ENCODE measurements at places on chromosomes 7 and 10. TPM values are rescaled to one million over a fixed set of nuclear protein-coding genes. Genes with fewer than 3 reads are reported as not detected.

Gene TMEM236
- total RNA-seq: not detected

Gene STEAP4
- 1.8 TPM for total RNA-seq

Gene IL2RA
- not detected for total RNA-seq

Gene VWC2
- total RNA-seq: not detected

Gene SLC39A12
- total RNA-seq: not detected

Gene ARMC3
- total RNA-seq: not detected

Gene NPTX2
- total RNA-seq: 9.6 TPM

Gene MUC3A
- total RNA-seq: not detected

Gene UTF1
- not detected for total RNA-seq

Gene SUN3
- total RNA-seq: not detected

Gene MMS19
- 94.9 TPM for total RNA-seq

Gene LIPK
- not detected for total RNA-seq

Gene NUDCD3
- total RNA-seq: 68.0 TPM

Gene SUGCT
- 14.1 TPM for total RNA-seq

Gene AFAP1L2
- 1.8 TPM for total RNA-seq

Gene SLC26A3
- total RNA-seq: not detected

Gene OR2A1
- 0.12 TPM for total RNA-seq

Measured in hair follicle dermal papilla cell (primary cell).